Mesenteric fat pad (tissue), 1 donor: ENCODE measurements at places on chromosomes 5 and 9. TPM values are rescaled to one million over a fixed set of nuclear protein-coding genes. Genes with fewer than 3 reads are reported as not detected.

Gene BTNL3
- total RNA-seq: 0.29 TPM

Gene PLAC8L1
- total RNA-seq: 1.5 TPM

Gene ADAM19
- 9.4 TPM for total RNA-seq

Gene TMEM215
- total RNA-seq: not detected
